ENCODE measurements at places on chromosomes 12 and 14.

DNA sequence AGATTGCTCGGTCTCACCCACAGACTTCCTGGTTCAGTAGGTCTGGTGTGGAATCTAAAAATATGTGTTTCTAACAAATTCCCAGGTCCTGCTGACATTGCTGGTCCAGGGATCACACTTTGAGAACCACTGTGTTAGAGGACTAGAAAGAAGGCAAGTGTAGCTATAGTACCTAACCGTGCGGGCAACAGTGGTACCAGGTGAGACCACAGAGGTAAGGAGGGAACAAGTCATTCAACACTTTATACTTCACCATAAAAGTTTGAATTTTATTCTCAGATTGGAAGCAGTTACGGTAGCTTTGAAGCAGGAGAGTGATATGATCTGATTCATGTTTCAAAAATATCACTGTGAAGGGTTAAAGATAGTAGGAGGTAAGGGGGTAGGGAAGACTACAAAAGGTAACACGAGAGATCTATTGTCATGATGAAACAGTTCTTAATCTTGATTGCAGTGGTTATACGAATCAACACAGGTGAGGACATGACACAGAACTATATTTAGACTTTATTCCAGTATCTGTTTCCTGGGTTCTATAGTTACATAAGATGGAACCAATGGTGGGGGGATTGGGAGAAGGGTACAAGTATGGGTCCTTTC lies 73.5 kb downstream of the CDK17 start:
- DNase-seq: no peak

DNA sequence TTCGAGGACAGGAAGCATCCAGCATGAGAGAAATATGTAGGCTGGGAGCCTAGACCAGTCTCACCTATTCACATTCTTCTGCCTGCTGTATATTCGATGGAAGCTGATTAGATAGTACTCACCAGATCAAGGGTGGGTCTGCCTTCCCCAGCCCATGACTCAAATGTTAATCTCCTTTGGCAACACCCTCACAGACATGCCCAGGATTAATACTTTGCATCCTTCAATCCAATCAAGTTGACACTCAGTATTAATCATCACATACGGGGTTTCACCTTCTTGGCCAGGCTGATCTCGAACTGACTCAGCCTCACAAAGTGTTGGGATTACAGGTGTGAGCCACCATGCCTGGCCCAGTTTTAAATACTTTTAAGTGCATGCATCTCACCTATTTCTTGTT lies 30.5 kb upstream of the SLC10A1 start:
- DNase-seq: no peak

- DNase-seq: no peak
Observed at GRCh38 chr12:104533134-104533533, 76.4 kb downstream of the CHST11 start.

DNA sequence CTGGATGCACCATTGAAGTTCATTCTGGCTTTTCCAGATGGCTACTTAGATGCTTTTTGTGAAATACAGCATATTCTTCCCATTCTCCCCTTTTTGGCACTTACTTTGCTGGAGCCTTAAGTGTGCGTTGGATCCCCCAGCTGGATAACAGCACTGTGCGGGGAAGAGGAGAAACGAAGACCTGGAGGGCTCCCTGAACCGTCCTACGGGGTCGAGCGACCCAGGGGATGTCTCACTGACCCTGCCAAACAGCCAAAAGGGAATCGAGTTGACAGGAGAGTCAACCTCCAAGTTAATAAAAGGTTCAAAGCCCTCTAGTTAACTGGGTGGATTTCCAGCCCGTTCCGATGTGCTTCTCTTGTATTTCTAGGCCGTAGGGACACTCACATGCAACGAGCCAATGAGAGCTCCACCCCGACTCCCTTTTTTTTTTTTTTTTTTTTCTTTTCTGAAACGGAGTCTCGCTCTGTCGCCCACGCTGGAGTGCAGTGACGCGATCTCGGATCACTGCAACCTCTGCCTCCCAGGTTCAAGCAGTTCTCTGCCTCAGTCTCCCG lies 1.0 kb upstream of the CAMKK2 start:
- DNase-seq: no peak

GRCh38 chr14:92880851-92881250 lies 42.1 kb upstream of the CHGA start:
- no peak for DNase-seq
